PC-3 (cell line): ENCODE measurements at places on chromosomes 6 and 20. TPM values are rescaled to one million over a fixed set of nuclear protein-coding genes. Genes with fewer than 3 reads are reported as not detected.

DNA sequence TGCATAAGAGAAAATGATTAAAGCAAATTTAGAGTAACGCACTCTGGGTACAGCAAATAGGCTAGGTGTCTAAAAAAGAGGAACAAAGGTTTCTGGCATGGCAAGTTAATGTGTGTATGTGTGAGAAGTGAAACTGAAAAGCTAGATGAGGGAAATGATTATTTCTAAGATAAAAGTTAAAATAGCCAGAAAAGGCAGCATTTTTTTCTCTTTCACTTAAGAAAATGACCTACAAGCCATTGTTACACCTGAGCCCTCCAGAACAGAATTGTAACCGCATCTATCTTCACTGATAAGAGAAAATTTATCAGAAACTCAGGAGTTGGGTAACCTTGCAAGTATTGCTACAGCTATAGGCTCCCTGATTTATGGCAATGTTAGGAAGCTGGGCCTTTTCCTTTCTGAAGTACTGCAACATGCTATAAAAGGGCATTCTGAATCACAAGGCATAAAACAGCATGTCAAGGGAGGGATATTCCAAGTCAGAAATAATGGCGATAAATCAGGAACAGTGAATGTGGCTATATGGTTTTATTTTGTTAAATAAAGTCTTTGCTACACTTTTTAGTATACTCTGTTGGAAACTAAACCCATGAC lies 395.3 kb downstream of the TBC1D32 start:
- no peaks in the 10 kb centered on the region for H3K36me3 ChIP-seq
- no peak overlapping the region for H3K4me3 ChIP-seq
- no peaks in the 10 kb centered on the region for H3K4me1 ChIP-seq
- no peak for DNase-seq

GRCh38 chr6:88165844-88166492 lies at the start of gene CNR1:
Gene CNR1 (minus strand): TSS chr6:88166347. CDS start chr6:88145274, 21,073 bp downstream.
- H3K27me3 ChIP-seq: peaks cover 44% of the 10 kb centered on the region
- no peak for DNase-seq
- H3K4me3 ChIP-seq: no peak within 1 kb of the TSS

TBX18 gene
- not detected in 2 replicates for total RNA-seq

- no peaks in the 10 kb centered on the region for H3K36me3 ChIP-seq
- H3K4me1 ChIP-seq: peaks cover 10% of the 10 kb centered on the region
- H3K27ac ChIP-seq: no peak overlapping the region
Measured at GRCh38 chr6:121695329-121695728, 259.9 kb downstream of the GJA1 start.

GRCh38 chr6:38239719-38240451 lies 399.8 kb downstream of the BTBD9 start:
- H3K36me3 ChIP-seq: no peaks in the 10 kb centered on the region
- peak overlapping the region; percentile 55 for H3K27ac ChIP-seq
- no peaks in the 10 kb centered on the region for H3K27me3 ChIP-seq
- H3K4me1 ChIP-seq: peaks cover 33% of the 10 kb centered on the region

DNA sequence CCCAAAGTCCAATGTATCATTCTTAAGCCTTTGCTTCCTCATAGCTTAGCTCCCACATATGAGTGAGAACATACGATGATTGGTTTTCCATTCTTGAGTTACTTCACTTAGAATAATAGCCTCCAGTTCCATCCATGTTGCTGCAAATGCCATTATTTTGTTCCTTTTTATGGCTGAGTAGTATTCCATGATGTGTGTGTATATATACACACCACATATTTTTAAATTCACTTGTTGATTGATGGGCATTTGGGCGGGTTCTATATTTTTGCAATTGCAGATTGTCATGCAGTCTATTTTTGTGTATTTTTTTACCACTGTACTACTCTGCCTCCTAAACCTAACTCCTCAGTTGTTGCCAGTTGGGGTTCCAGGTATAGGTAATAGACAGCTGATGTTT lies 74.7 kb downstream of the CD2AP start:
- no peak for DNase-seq
- H3K4me1 ChIP-seq: no peaks in the 10 kb centered on the region
- no peaks in the 10 kb centered on the region for H3K27me3 ChIP-seq
- H3K36me3 ChIP-seq: 0 out of 2 replicates have a peak, but pooled peaks cover 3% of the 10 kb centered on the region
- no peak overlapping the region for H3K27ac ChIP-seq

SLC26A8 gene
- not detected in 2 replicates for total RNA-seq

- H3K27ac ChIP-seq: no peak overlapping the region
- DNase-seq: no peak
- no peak overlapping the region for H3K4me3 ChIP-seq
- H3K36me3 ChIP-seq: no peaks in the 10 kb centered on the region
- H3K4me1 ChIP-seq: peaks cover 21% of the 10 kb centered on the region
- no peaks in the 10 kb centered on the region for H3K27me3 ChIP-seq
Measured at GRCh38 chr6:11324453-11325015, 92.1 kb upstream of the NEDD9 start.

DNA sequence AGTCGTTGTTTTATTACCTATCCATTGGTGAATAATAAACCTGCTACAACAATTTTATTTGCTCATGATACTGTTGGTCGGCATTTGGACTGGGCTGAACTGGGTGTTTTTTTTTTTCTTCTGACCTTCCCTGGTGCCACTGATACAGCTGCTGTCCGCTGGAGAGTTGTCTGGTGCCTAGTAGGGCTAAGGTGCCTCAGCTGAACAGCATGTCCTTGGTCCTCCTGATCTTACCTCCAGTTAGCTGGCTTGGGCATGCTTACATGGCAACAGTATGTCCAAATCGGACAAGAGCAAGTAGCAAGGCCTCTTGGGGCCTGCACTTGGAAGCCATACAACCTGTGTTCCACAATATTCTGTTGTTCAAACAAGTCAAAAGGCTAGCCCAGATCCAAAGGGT lies 563.4 kb downstream of the BMP2 start:
- no peaks in the 10 kb centered on the region for H3K4me1 ChIP-seq
- H3K36me3 ChIP-seq: no peaks in the 10 kb centered on the region
- peaks cover 11% of the 10 kb centered on the region; the same call in 1 of the 2 replicates for H3K27me3 ChIP-seq
- no peak for DNase-seq

SIGLEC1 gene
- not detected in 2 replicates for total RNA-seq

DNA sequence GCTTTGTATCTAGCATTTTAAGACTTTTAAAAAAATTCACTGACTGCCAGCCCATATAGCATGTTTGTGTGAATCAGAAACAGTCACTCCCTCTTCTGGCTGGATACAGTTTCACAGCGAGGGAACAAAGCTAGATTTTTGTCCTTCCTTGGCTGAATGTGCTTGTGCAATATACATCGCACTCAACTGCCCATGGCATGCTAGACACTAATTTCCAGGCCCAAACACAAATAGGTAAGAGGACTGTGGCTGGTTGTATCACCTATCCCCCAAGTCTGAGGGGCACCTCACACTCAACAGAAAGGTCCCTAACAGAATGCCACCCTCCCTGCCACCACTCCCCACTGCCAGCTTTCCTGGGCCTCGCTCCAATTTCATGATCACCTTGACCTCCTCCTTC lies 16.2 kb upstream of the BLCAP start:
- H3K36me3 ChIP-seq: no peaks in the 10 kb centered on the region
- peaks cover 70% of the 10 kb centered on the region for H3K4me1 ChIP-seq
- H3K4me3 ChIP-seq: no peak overlapping the region
- peak overlapping the region; percentile 97 for H3K27ac ChIP-seq
- no peaks in the 10 kb centered on the region for H3K27me3 ChIP-seq
- DNase-seq: peak; percentile 87

- H3K27ac ChIP-seq: no peak overlapping the region
- peak; percentile 43 for DNase-seq
- H3K4me3 ChIP-seq: no peak overlapping the region
- no peaks in the 10 kb centered on the region for H3K4me1 ChIP-seq
Measured at GRCh38 chr6:167045828-167046580, 46.8 kb downstream of the CEP43 start.

SRSF6 gene
- 75.7 and 77.3 TPM in 2 replicates for total RNA-seq

DNA sequence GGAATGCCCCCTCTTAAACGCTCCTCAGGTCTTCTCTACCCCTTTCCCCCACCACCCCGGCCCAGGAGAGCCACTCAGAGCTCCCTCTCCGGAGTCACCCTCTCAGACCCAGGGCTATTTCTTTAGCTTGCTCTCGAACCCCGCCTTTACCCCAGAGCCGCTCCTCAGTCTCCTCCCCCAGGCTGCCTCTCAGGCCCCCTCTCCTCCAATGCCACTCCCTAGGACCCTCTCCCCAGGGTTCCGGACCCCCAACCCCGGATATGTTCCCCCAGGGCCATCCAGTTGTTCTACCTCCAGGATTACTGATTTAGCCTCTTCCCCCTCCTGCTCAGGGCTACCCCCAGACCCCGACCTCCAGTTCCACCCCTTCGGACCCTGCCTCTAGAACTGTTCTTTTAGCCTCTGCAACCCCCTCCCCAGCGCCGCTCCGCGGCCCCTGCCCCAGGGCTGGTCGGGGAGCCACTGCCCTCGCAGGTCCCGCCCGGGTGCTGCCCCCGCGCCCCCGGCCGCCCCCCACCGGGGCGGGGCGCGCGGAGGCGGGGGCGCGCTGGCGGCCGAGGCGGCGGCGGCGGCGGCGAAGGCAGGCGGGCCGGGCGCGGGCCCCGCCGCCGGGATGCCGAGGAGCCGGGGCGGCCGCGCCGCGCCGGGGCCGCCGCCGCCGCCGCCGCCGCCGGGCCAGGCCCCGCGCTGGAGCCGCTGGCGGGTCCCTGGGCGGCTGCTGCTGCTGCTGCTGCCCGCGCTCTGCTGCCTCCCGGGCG lies at the start of gene MMP24:
Gene MMP24, plus strand, starts transcription at position 565 of the 758 bp plus-strand sequence. Its CDS starts 49 bp downstream, at position 614.
- peaks cover 23% of the 10 kb centered on the region for H3K27me3 ChIP-seq
- no peak for DNase-seq
- H3K4me3 ChIP-seq: peak within 1 kb of the TSS; percentile 47; the same call in 1 of the 2 replicates
- no peak within 1 kb of the TSS for H3K27ac ChIP-seq
- no peaks in the 10 kb centered on the region for H3K4me1 ChIP-seq
- H3K36me3 ChIP-seq: no peaks in the 10 kb centered on the region

DNA sequence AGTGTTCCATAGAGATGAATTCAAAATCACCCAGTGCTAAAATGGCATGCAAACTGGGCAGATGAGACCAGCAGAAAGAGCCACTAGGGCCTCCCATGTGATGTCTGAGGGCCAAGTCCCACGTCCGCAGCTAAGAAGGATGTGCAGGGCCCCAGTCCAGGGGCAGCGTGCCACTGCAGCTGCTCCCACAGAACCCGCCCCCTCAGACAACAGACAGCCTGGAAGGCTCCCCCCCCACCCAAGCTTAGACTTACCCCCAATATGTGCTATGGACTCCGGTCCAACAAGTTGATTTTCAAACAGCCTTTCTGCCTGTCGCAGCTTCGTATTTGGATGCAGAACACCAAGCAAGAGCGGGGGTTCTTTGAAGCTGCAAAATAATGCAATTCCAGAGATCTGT lies 14.0 kb downstream of the APMAP start:
- DNase-seq: no peak
- no peaks in the 10 kb centered on the region for H3K4me1 ChIP-seq
- peaks cover 61% of the 10 kb centered on the region for H3K36me3 ChIP-seq
